ENCODE measurements at places on chromosomes 5 and 9. TPM values are rescaled to one million over a fixed set of nuclear protein-coding genes. Genes with fewer than 3 reads are reported as not detected.

The DNAI1 gene
- polyA plus RNA-seq = 2.4 TPM

The C8G gene
- 2.1 TPM for polyA plus RNA-seq

The IGFBPL1 gene
- not detected for polyA plus RNA-seq

DNA sequence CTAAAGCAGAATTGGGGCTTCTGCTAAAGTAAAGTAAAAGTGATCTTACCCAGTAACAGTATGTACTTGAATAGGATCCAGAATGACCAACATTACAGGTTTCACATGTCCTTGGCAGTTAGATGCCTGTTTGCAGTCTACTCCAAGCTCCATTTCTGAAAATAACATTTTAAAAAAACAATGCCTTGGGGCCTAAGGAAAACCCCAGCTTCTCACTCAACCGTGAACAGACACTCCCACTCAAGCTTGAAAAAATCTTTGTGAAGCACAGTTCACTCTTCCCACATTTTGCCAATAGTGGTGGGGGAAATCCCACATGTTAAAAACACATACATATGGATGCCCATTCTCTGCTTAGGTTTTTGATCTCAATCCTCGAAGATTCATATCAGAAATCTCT, 304.1 kb downstream of the ARRDC3 start:
- DNase-seq = no peak

DNA sequence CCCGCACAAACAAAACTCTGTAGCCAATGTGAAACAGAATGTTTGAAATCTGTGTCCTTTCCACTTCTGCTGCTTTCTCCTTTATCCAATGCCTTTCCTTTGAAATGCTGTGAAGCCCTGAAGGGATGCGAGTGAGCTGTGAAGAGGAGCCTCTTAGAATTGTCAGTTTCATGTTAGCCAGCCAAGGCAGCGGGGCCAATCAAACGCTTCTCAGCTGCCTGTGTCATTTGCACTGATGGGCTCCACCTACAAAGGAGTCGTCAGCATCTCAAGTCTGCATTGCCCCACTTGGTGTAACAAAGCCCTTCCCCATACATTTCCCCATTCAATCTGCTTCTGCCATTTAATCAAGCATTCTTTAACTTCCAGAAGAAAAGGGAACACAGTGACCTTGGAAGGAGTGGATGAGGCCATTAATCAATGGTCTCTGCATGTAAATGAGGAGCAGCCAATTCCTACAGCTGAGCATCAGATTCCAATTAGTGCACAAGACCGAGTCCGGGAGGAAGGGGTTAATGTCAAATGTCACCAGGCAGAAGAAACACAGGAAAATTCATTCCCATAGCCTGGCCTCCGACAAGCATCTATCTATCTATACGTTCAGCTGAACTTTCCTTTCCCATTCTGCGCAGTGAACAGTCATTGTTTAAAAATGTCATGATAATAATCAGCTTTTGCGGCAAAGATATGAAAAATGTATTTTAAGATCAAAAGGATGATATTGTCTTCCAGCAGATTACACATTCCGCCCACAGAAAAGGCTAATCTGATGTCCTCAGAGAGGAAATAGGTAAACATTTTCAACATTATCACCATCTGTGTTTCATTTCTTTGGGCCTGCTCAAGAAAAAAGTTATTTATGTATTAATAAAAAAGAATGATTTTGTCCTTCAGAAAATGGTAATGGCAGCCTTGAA, 154.6 kb downstream of the FSTL4 start:
- no peak for DNase-seq

- no peak for DNase-seq
Observed at GRCh38 chr5:77935506-77936364, 159.6 kb upstream of the TBCA start.

DNA sequence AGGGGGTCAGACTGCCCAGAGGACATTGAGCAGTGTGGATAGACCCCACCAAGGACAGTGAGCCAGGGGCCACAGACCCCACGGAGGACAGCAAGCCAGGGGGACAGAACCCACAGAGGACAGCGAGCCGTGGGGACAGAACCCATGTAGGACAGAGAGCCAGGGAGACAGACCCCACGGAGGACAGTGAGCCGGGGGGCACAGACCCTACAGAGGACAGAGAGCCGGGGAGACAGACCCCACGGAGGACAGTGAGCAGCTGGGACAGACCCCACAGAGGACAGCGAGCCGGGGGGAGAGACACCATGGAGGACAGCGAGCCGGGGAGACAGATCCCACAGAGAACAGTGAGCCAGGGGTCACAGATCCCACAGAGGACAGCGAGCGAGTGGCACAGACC, 3.4 kb upstream of the ZDHHC11 start:
- no peak for DNase-seq

DNA sequence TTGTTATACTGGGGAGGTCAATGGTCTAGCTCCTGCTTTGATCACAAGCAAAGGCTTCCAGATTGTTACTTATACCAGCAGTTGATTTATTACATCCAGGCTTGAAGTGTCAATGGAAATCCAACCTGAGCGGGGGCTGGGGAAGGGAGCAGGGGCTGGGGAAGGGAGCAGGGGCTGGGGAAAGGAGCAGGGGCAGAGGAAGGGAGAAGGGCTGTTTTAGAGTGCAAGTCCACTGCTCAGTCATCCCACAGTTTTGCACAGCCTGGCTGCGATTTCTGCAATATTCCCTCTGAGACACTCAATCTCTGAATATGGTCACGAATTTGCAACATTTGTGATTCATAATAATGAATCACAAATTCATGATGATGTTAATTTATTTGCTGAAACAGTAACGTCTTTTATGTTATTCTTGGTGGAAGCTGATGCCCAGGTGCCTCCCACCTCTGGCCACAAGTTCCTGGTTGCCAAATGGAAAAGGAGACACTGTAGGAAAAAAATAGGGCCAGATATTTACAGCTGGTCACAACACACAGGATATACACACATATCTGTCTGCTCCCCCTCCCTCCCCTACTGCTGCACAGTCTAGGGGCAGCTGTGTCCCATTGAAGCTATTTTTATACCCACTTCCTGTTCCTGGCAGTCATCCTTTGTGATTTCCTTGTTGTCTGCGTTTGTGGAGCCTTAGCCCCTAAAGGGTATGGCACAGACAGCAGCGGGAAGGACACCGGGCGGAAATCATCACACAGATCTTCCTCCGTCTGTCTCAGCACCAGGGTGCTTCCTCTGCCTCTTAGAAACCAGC, 325.1 kb downstream of the GADD45G start:
- DNase-seq = peak; percentile 90

DNA sequence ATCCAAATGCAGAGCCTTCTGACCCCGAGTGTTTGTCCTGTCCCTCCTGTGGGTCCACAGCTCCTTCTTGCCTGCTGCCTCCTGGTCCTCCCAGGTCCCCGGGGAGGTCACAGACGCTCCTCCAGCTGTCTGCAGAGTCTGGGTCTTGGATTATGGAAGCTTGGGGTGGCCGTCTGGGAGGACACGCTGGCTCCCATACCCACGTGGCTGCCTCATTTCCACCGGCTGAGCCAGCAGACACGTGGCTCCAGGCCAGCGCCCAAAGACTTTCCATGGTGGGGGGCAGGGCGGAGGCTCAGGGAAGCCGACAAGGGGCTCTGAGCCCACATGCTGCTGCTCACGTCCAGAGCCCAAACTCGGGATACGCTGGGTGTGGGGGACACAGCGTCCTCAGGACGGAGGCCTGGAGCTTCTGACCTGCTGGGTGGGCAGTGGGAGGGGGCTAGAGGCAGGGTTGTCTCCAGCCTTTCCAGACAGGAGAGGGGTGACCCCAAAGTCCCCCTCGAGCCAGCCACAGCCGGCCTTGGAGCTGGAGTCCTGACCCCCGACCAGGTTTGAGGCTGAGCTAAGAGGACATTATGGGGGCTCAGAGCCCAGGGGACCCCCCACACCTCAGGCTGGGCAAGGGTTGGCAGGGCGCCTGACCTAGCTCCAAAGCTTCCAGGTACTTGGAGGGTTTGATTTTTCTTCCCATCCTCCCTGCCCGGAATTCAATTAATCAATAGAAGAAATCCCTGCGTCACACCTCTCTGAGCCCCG, 24.2 kb upstream of the RNU6ATAC start:
- DNase-seq = peak; percentile 64

DNA sequence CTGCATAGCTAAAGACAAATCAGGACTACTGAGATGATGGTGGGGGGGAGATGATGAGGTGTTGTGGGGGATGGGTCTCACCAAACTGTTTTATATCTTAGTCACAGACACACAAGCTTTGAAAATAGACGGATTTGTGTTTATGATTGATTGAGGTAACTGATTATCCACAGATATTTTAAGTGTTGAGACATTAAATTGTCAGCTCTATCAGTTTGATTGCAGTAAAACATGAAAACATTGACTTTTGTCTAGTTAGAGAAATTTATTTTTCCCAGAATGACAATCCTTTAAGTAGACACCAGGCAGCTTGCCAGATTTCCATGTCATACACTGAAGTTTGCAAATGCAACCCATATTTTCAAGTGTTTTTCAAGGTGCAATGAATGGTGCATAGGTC, 149.8 kb downstream of the NR2F1-AS1 start:
- no peak for DNase-seq

GRCh38 chr5:81269751-81270393, 31.5 kb upstream of the ZCCHC9 start:
- DNase-seq = no peak

Measured in kidney (tissue), 22 donors.